Stimulated activated CD4-positive, alpha-beta T cell treated with anti-CD3 and anti-CD28 coated beads, Interleukin-4, amount 100 ng/mL, for 48 hours (primary cell): ENCODE measurements at places on chromosomes 2 and 18.

DNA sequence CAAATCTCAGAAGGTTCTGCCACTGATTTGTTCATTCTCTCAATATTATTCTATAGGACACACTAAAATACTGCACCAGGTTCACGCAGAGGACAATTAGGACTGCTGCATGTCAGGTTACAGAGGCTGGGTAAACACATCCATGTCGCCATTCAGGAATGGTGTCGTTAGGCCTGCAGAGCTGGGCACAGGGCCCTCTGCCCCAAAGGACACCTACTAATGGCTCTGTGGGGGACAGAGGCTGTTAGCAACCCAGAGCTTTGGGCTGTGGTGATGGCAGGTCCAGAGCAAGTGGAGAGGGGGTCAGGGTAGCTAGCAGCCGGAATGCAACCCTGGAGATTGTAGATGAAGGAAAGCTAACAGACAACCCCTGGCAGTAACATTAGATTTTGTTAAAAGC, 115.9 kb downstream of the TTC32 start:
- no peak for DNase-seq

DNA sequence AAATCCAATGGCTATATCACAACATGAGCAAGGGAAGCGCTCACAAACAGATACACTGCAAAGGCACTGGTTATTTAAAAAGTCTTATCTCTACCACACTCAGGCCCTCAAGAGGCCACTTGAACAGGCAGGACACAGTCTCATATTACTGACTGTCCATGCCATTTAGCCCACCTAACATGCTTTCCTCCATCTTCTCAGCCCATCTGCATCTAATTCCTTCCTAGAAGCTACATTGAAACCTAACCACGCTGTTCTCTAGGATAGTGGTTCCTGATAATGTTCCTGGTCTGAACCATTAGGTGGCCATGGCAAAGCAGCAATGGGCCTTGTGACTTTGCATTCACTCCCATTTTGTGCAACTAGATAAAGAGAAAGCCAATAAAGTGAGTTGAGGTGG, 22.5 kb upstream of the NEB start:
- DNase-seq, result no peak

GRCh38 chr2:15472133-15472532, 89.0 kb downstream of the NBAS start:
- DNase-seq, result no peak

- no peak for DNase-seq
Measured at GRCh38 chr2:215315301-215315700, 3.4 kb downstream of the ATIC start.

DNA sequence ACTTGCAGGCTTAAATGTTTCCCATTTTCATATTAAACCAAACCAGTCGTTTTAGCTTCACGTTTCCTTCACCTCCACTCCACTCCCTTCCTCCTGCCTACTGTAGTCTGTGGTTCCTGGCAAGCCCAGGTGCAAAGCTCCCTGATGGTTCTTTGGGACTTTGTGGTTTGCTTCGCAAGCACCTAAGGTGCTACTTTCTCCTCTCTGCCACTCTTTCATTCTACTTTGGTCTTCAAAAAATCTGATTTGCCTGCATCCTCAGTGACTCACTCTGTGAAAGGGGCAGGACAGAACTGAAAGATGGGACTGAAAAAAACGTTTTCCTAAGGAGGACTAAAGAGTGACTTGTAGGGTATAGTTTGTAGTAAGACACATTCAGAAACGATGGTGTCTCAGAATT, 228.4 kb downstream of the CYRIA start:
- no peak for DNase-seq
